ENCODE measurements at places on chromosomes 4 and X.

DNA sequence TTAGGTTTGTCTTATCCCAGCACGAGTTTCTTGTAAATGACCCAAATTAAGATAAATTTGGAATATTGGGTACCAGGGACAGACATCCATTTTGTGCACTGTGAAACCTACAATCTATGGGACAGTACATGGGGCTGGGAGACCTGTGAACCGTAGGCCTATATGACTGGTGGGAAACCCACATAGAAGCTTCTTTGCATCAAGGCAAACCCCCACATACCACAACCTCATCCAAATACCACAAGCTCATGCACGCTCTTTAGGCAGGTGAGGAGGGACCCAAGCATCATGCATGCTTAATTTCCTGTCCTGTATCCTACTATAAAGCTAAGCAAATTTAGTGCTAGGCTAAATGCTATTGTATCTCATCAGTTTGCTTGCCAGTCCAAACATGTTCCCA, 47.8 kb downstream of the NIPAL1 start:
- DNase-seq = no peak

DNA sequence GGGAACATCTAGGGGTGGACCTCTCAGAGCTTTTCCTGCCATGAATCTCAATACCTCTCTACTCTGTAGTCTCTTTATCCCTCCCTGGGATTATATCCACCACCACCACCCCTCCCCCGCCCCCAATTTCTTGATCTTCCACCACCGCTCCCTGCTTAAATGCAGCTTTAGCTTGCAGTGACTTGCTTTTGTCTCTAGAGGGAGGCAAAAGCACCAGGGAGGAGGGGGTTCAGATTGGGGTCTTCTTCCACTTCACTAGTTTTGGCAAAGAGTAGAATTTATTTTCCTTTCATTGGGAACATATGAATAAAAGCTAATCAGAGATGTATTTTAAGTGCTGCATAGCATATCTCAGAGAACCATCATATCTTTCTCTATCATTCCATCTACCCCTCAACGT, 5.5 kb downstream of the ARHGAP36 start:
- no peak for DNase-seq

DNA sequence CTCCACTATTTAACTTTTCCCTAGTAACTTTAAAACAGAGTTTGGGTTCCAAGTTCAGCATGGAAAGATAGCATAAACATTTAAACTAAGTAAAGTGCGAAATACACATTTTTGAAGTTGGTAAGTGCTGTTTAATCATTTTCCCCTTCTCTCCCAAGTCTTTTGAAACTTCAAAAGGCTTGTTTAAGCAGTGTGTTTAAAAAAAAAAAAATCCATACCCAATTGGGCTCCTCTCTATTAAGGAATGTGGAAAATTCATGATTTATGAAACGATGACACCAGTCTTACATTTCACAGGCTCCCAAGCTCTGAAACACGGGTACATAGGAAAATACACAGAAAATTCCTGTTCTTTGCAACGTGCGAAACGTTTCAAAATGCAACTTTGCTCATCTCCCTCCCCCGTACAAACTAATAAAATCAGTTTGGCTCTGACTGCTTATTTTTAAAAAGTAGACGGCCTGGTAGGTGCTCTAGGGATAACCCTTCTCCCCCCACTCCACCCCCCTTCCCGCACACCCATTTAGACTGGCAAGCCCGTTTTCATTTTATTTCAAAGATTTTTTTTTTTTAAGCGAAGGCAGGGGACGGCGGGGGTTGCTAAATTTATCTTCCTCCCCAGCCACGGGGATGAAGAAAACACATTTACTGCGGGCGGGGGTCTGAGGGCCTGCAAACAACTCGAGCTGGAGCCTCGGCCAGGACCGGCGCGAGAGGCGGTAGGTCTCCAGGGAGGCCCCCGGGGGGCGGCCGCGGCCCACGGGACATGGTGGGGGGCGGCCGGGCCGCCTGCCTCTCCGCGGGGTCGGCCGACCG, 786 bp upstream of the ZFX start:
- peak; percentile 50 for DNase-seq

GRCh38 chr4:44535981-44536380, 87.4 kb upstream of the KCTD8 start:
- DNase-seq = no peak

DNA sequence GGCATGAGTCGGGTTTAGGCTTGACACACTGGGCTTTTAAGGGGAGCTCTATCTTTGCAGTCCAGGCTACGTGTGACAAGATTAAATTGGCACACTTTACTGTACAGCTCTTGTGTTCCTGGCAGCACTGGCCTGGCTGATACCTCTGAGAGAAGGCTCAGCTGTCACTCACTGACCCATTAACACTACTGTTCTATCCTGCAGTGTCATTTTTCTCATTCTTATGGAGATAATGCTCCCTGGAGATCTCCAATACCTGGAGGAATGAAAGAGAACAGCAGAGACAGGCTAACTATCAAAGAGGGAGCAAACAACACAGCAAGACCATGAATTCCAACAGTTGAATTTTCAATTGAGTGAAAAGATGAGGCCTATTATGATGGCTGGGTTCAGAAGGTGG, 1.7 kb upstream of the PDHA2 start:
- DNase-seq = no peak

- no peak for DNase-seq
These were observed 49.6 kb downstream of the KLF8 start for GRCh38 chrX:56281789-56282188.
